ENCODE measurements at places on chromosomes 2 and 18.
A peak's percentile ranks its signal among the peaks of the same experiment; 100 is the strongest.

DNA sequence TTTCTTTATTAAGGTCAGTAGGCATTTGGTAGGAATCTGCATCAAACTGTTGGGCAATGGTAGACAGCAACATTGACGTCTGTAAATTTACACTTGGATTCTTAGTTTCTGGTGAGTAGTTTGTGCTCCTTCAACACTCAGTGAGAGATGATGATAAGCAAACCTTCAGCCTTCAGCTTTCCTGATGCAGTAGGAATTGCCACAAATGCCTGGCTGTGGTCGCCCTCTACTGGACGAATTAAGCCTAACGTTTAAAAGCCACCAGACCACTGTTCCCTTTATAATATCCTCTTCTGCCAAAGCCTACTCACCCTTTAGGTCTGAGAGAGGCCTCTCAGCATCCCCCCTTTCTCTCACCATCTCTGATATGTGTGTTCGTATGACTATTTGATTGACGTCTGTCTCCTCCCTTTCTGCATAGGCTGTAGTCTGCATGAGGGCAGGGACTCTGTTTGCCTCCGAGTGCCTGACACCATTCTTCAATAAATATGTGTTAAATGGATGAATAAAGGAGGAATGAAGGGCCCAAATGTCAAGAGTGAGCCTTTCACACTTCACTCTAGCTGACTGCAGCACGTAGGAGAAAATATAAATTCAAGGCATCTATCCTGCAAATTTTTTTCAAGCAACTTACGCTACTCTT is 47.0 kb upstream of the PLEKHM3 start:
- DNase-seq = peak; percentile 39

GRCh38 chr2:3727397-3728045 is 24.1 kb downstream of the DCDC2C start:
- DNase-seq = no peak

DNA sequence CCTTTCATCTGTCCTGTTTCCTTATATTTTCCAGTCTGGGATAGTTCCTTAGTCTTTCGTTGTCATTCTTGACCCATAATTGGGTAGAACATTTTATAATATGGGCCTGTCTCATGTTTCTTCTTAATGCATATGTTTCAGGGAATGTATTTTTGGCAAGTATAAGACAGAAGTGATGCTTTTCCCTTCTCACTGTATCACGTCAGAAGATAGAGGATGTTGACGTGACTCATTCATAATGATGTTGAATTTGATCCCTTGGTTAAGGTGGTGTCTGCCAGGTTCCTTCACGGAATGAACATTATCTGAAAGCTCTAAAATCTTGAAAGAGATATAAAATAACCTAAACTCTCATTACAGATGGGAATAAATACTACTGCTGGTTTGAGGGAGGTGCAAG is 18.8 kb downstream of the CDH7 start:
- no peak for DNase-seq

GRCh38 chr18:76351961-76352581 is 143.0 kb downstream of the ZNF516 start:
- DNase-seq = peak; percentile 26

DNA sequence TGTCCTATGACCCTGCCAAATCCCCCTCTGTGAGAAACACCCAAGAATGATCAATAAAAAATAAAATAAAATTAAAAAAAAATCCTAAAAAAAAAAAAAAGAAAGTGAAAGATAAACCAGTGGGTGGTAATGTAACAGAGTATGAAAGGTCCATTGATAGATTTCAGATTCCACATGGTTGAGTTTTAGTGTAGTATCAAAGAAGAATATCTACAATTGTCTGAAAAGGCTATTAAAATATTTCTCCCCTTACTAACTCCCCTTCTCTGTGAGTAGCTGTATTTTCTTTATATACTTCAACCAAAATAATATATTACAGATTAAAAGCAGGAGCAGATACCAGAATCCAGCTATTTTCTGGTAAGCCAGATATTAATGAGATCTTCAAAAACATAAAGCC is 92.8 kb downstream of the SPRED2 start:
- no peak for DNase-seq

DNA sequence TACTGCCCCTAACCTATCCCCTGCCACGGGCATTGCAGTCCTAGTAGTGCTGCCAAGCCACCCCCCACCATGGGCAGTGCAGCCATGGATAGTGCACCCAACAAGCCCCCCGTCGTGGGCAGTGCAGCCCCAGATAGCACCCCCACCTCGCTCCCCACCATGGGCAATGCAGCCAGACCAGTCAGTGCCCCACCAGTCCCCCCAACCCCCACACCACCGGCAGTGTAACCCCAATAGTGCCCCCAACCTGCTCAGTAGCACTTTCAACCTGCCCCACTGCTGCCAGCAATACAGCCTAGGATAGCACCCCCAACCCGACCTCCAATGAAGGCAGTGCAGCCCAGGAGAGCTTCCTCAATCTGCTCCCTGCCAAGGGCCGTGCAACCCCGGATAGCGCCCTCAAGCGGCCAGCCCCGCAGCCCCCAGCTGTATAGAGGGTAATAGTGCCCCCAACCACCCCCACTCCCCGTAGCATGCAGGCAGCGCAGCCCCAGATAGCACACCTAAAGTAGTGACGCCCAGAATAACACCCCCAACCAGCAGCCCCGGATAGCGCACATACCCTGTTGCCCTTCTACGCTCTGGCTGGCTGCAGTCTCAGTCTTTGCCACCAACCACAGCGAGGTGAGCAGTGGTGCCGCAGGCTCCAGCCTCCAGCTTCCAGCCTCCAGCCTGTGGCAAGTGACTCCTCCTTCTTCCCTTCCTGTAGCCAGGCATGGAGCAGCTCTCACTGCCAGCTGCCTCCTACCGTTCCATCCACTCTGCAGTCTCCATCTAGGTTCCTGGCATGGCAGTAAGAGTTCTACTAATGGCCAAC is 45.4 kb upstream of the ANKRD62 start:
- DNase-seq = no peak

- no peak for DNase-seq
These were observed 298.8 kb upstream of the FANCL start for GRCh38 chr2:58539973-58540372.

DNA sequence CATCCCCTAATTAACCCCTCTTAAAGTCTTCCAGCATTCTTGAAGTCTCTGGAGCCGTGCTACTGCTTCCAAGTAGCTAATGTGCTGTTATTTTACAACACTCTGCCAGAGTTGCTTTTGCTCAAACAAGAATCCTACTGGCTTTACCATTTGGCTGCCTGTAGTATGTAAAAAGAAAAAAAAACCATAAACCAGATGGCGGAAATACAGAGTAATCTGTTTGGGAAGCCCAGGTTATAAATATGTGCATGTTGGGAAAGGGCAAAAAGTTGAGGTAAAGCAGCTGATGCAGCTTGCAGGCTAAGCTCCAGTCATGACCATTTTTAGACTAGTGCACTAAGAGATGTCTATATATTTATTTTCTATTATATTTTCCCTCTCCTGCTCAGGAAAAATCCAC is 313.2 kb upstream of the ETAA1 start:
- peak; percentile 54 for DNase-seq

- DNase-seq = no peak
These were observed 91.8 kb downstream of the CABLES1 start for GRCh38 chr18:23226930-23227725.

GRCh38 chr2:29987146-29987545 is 65.8 kb upstream of the ALK start:
- DNase-seq = no peak

- no peak for DNase-seq
These were observed 15.4 kb upstream of the PPP1R1C start for GRCh38 chr2:181970160-181970794.

GRCh38 chr2:183292028-183292427 is 167.8 kb downstream of the NUP35 start:
- no peak for DNase-seq

DNA sequence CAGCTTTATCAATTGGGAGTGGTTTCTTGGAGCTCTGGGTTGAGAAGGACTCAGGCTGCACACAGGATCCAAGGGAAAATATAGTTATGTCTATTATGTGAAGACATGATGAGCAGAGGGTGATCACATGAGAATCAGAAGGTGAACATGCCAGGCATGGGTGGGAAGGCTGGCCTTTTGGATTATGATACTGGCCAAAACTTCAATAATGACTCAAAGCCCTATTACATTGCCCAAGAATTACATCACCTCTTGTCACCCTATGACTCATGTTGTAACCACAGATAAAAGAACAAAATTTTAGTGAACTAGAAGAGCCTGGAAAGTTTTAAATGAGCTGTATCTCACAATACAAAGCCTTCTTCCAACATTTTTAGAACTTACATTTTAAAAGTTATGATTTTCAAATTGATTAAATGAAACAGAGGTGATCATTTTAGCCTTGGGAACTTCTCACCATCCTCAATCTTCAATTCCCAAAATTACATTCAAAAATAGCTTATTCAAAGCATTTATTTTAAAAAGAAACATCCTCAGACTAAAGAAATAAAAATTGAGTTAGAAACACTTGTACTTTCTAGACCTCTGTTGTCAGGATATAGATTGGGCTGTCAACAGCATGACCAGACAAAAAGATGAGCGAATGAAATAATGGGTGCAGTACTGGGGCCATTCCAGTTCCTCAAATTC is 428.3 kb downstream of the MBD2 start:
- no peak for DNase-seq

DNA sequence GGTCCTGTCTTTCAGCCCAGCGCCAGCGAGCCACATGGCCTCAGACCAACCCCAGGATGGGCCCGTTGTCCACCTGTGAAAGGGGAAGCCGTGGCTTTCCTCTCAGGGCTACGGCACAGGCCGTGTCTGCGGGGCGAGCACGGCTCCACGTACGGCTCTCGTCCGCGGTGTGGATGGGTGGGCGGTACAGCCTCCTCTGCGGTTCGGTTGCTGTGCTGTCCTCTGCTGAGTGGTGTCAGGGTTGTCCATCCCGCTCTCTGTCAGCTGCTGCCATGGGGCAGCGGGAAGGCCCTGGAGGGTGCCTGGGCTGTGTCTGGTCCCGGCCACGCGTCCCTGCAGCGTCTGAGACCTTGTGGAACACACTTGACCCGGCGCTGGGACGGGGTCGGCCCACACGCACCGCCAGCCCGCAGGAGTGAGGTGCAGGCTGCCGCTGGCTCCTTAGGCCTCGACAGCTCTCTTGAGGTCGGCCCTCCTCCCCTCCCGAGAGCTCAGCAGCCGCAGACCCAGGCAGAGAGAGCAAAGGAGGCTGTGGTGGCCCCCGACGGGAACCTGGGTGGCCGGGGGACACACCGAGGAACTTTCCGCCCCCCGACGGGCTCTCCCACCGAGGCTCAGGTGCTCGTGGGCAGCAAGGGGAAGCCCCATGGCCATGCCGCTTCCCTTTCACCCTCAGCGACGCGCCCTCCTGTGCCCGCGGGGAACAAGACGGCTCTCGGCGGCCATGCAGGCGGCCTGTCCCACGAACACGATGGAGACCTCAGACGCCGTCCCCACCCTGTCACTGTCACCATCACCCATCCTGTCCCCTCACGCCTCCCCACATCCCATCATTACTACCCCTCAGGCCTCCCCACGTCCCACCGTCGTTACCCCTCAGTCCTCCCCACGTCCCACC is 128.7 kb downstream of the NFATC1 start:
- DNase-seq = no peak

- no peak for DNase-seq
These were observed 453.2 kb upstream of the PIK3C3 start for GRCh38 chr18:41501848-41502247.

GRCh38 chr2:227401550-227401949 is 13.8 kb upstream of the SCYGR1 start:
- DNase-seq = no peak

DNA sequence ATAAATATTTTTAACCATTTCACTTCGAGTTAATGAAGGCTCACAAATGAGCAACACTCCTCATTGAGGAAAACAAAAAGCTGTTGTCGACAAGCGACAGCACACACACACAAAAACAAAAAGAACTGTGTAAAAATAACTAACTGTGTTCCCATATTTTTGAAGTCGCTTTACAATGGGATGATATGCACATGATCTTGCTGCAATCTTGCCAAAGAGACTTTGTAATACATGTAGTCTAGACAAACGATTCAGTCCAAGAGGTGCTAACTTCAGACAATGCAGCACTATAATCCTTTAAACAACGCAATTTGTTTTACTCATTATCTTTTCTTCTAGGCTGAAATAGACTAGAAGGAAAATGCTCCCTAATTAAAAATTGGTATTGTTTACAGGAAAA is 7.2 kb upstream of the USP34 start:
- no peak for DNase-seq

GRCh38 chr2:196403471-196403870 is 232.1 kb upstream of the STK17B start:
- no peak for DNase-seq
